ENCODE measurements at places on chromosomes 4 and X. TPM values are rescaled to one million over a fixed set of nuclear protein-coding genes. Genes with fewer than 3 reads are reported as not detected.

- no peak for DNase-seq
Observed at GRCh38 chr4:169068423-169068822, 58.4 kb upstream of the CBR4 start.

DNA sequence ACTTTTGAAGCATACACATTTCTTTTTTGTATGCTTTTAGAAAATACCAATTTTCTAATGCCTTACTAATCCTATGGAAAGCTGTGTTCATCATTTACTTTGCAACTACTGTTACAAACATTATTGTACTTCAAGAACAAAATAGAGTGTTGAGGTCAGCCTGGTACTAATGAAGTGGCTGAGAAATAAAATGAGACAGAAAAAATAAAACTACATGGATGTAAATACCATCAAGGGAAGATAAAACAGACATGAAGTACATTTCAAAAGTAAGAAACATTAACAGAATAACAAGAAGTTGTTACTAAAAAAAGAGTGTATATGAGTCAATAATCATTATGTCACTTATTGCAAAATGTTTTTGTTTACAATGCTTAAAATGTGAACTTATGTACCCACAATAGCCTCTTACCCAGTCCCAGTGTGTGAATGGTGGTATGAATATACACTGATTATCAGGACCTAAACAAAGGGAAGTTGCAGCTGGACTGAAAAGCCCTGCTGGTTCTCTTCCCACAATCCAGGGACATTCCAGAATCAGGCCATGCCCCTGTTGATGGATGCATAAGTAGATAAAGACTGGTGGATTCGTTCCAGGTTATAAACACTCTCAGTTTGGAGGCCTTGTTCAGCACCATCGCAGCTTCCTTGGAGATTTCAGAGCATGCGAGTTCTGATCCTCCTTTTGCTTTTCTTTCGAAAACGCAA, 2.4 kb upstream of the CSN3 start:
- no peak for DNase-seq

- no peak for DNase-seq
Observed at GRCh38 chr4:123106747-123107146, 184.3 kb upstream of the NUDT6 start.

DNA sequence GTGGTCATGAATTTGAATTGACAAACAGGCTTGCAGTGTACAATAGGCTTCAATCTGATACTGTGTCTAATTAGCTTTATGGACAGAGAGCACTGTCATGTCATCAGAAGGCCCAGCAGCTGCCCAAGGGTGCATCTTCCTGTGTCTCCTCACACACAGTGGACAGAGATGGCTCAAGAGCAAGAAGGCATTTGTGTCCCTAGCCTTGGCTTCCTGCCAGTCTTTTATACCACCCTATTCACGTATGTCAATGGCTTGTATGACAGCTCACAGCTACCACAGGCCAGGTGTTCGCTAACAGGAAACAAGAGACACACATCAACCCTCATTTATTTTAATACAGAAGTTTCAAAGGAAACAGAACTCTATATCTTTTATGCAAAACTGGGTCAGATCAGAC, 874.0 kb upstream of the AGA start:
- no peak for DNase-seq

DNA sequence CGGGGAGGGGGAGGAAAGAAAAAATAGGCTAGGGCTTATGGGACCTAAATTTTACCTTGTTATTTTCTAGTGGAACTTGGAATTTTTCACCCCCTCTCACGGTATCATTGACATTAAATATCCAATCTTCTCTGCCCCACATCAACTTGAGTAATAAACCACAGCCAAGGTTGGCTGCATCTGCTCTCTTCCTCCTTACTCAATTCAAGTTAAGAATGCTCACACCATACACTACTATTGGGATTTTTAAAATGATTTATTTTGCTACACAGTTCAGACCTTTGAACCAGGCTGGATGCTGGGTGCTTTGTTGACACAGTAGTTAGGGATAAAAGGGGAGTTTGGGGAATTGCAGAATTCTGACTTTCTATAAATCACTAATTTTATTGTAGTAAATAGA, 78.2 kb upstream of the DHX15 start:
- no peak for DNase-seq

DNA sequence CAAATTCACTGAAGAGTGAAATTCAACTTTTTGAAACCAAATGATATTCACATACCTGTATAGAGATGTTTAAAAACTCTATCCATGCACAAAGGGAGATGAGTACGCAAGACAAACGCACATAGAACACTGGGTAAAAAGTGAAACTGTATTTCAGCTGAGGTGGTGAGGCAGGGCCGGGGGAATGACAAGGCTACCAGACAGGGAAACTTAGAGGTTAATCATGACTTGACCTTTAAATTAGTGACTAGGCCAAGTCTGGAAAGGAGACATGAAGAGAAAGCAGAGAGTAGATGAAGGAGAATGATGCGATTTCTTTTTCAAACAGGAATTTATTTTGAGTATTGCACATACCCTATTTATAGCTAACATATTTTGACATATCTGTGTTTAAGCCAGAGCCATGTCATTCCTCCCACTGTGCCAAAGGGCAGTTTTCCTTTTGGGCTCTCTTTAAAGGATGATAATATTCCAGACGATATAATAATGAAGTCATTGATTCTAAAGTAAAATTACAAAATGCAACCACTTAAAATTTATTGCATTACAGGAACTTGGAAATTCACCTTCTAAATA, 49.4 kb downstream of the ARHGEF6 start:
- DNase-seq: no peak

GRCh38 chrX:48466696-48467095, 3.4 kb downstream of the SLC38A5 start:
- DNase-seq: no peak

The PDGFRA gene
- 4.8 TPM for total RNA-seq

DNA sequence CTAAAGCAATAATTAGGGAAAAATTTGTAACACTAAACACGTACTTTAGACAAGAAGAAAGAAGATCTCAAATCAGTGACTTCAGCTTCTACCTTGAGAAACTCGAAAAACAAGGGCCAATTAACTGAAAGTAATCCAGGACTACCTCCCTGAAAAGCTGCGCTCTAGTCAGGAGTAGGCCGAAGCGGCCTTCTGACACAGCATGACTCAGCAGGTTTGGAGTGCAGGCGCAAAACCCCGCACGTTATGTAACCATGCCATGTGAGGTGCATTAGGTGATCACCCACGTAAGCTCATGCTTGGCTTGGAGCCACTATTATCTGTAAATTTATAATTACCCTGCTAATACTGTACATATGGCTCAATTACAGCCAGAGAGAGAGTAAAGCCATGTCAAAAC, 52.8 kb upstream of the CCDC149 start:
- no peak for DNase-seq

GRCh38 chrX:97850911-97851310, 967.2 kb downstream of the RPA4 start:
- no peak for DNase-seq

The TMSB15B gene
- 23.0 TPM for total RNA-seq

DNA sequence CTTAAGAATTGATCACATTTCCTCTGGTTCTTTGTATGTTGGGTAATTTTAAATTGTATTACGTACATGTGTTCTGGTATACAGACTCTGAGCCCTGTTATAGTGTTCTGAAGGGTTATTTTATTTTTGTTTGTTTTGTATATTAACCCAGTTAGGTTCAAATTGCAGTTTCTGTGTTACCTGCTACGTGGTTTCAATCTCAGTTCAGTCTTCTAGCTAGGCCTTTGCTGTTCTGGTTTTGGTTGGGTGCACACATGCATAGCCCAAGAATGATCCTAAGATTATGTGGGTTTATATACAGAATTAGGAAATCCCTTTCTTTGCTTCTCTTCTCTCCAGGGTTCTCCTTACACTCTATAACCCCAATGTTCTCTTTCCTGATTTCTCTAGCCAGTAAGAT, 161.0 kb downstream of the PPP1R2C start:
- no peak for DNase-seq

DNA sequence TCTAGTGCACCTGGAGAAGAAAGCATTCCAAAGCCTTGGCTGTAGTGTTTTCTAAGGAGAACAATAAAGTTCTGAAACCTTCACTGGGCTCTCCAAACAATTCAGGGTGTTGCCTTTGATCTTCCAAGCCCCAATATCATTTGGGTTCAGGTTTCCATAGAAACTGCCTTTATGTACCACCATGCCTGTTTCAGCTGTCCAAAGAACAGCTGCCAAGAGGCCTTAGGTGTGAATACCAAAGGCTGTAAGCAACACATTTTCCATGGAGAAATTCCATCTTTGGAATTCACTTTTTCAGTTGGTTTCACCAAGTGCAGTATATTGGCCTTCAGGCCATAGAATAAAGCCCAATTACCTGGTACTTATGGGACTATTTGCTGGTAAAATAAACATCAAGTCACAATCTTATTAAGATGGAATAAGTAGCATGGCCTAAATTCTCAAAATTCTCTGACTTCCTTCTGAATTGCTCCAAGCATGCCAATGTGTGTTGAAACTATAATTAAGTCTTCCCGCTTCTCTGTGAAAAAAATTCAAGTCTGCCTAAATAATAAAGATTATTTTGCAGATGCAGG, 61.9 kb downstream of the COX18 start:
- no peak for DNase-seq

The PABPC1L2A gene
- total RNA-seq: not detected

The RIPPLY1 gene
- total RNA-seq: not detected

- no peak for DNase-seq
Observed at GRCh38 chrX:31179203-31179602, 107.4 kb upstream of the FTHL17 start.

The GYPA gene
- total RNA-seq: not detected

GRCh38 chr4:25172961-25173915, 13.0 kb upstream of the SEPSECS start:
- no peak for DNase-seq

- DNase-seq: no peak
Observed at GRCh38 chr4:106370214-106370613, 1.6 kb upstream of the GIMD1 start.

The UGT2B15 gene
- 2.0 TPM for total RNA-seq

DNA sequence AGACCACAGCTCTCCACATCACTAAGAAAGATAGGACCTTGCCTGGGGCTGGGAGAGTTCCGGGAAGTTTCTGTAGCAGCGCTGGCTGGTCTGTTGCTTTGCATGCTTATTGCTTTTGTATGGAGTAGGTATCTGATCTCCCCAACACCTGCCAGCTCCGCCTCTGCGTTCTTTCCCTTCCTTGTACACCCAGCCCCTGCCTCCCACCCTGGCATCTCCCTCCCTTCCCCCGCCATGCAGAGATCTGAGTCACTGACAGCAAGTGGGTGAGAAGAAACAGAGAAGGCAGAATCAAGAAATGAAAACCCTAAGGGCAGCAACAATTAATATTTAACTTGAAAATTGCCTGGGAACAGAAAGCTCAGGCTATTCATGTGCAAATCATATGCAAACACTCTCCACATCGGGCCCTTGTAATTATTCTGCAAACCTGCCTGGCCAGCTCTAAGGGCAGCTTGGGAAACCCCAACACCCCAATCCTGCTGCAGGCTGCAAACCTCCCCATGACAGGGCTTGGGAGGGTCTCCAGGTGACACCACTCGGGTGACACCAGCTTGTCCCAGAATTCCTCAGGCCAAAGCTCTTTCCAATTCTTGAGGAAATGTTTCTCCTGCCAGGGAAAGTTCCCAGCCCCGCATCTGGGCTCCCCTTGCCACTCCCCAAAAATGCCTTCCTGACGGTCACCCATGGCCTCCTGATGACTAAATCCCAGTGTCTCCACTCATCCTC, 257.2 kb downstream of the FBXW7 start:
- no peak for DNase-seq

DNA sequence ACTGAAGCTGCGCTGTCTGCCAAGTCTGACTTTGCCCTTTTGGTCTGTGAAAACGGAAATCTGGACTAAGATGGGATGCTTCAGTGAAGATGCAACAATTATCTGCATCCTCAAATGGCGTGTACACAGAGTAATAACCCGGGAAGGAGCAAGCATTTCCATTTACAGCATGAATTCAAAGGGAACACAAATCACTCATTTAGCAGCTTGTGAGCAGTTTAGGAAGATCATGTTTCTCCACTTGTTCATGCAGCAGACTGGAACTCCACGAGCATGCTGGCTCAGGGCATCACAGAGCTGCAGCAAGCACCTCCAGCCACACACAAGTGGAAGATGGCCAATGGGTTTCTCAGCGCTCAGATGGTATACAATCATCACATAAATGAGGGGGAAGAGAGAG, 175.5 kb downstream of the NLGN4X start:
- no peak for DNase-seq

DNA sequence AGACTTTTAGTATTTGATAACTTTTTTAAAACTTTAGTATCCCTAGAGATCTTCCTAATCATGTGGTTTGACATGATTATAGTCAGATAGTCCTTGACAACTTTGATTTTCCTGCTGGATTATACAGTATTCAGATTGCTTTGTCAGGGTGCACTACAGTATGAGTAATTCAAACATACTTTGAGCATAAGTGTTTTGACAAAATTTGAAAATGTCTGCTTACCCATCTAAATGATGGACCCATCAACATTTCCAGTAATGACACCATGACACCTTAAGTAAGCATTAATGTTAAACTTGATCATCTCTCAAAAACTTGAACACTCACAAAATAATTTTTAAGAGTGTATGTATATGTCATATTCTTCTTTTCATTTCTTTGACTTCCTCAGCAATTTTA, 514.5 kb upstream of the SMIM31 start:
- no peak for DNase-seq

The KLB gene
- 0.43 TPM for total RNA-seq

GRCh38 chrX:71922686-71923085, 12.0 kb downstream of the NHSL2 start:
- DNase-seq: no peak

GRCh38 chrX:149513825-149514428, 8.8 kb upstream of the IDS start:
- DNase-seq: no peak

GRCh38 chrX:148930206-148930729, 429.9 kb downstream of the AFF2 start:
- no peak for DNase-seq

GRCh38 chr4:76782837-76783236, 115.1 kb downstream of the SOWAHB start:
- DNase-seq: no peak

- DNase-seq: no peak
Observed at GRCh38 chrX:34288782-34289181, 156.7 kb upstream of the FAM47A start.

The MAGEA2 gene
- 0.69 TPM for total RNA-seq

DNA sequence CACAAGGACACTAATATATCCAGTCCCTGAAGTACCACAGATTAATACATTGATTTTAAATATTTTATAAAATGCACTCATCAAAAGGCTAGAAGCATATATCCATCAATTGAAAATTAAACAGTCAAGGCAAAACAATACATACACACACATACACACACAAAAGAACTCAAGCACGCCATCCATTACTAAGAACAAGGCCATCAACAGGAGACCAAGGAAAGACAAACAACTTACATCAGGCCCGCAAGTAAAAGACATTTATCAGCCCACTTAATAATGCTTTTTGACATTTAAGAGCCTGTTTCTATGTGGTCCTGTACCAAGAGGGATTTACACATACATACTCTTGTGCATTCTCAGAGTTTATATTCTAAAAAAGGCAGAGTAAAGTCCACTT, 50.0 kb upstream of the ZNF827 start:
- no peak for DNase-seq

The UVSSA gene
- total RNA-seq: 32.4 TPM

All from type B pancreatic cell (in vitro differentiated cells).